NCI-H2227 treated with DMSO at 0.1 percent for 48 hours (cell line): ENCODE measurements at places on chromosomes 7 and 10.

- no peak for DNase-seq
These were observed 51.0 kb downstream of the HHEX start for GRCh38 chr10:92740762-92741161.

- no peak for DNase-seq
These were observed 92.8 kb downstream of the VIPR2 start for GRCh38 chr7:159051916-159052315.

DNA sequence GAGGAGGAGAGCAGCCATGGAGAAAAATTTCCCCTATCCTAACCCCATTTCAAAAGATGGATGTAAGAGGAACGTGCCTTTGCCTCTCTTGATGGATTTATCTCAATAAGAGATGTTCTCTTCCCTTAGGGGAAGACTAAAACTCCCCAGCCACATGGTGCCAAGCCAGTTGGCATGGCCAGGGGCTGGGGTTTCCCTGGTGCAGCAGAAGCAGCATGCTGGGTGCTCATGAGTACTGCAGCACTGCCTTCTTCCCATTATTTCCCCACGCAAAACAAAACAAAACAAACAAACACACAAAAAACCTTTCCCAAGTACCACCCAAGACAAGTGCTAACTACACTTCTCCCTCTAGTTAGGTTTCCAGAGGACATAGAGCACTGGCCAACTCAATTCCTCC is 97.2 kb downstream of the DOCK4 start:
- DNase-seq, result no peak

GRCh38 chr7:108340856-108341411 is 115.3 kb downstream of the NRCAM start:
- no peak for DNase-seq

DNA sequence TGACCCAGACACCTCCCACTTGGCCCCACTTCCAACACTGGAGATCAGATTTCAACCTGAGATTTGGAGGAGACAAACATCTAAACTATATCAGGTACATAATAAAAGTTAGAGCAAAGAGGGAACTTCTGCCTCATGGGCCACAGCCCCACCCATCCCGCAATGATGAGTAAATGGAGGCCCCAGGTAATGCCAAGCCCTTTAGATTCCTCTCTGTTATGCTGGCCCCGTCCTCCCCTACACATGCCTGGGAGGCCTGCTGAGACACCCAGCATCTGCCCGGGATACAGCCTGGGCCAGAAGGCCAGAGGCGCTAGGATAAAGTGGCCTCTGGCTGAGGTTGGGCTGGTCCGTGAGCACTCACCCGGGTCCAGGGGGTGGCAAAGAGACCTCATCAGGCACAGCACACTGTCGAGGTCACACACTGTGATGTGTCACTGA is 185.5 kb upstream of the SH2B2 start:
- DNase-seq, result no peak

- no peak for DNase-seq
These were observed 6.8 kb downstream of the PTPN12 start for GRCh38 chr7:77543910-77544309.

DNA sequence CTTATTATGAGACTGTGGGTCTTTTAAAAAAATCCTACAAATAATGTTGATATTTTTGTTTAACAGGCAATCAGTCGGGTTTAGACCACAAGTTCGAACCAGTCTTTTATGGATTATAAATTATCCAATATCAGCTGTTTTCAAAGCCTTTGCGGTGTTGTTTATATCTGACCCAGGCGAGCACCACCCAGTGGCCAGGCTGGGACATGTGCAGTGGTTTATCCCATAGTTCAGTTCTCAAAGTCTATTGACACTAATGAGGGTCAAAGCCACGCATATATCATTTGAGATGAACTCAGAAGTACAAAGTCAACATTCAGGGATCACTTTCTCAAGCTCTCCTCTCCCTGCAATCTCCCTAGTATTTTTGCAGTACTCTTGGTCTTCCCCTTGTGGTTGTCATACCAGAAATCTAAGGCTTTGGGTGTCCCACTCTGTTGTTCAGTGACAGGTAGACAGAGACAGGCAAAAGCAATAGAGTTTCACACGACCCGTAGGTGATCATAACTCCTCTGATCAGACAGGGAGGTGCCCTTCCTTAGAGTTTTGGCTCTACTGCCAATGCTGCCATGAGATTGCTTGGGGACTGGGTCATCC is 117.4 kb upstream of the POM121L12 start:
- DNase-seq, result no peak
